ENCODE measurements at places on chromosomes 3 and 15. TPM values are rescaled to one million over a fixed set of nuclear protein-coding genes. Genes with fewer than 3 reads are reported as not detected.

DNA sequence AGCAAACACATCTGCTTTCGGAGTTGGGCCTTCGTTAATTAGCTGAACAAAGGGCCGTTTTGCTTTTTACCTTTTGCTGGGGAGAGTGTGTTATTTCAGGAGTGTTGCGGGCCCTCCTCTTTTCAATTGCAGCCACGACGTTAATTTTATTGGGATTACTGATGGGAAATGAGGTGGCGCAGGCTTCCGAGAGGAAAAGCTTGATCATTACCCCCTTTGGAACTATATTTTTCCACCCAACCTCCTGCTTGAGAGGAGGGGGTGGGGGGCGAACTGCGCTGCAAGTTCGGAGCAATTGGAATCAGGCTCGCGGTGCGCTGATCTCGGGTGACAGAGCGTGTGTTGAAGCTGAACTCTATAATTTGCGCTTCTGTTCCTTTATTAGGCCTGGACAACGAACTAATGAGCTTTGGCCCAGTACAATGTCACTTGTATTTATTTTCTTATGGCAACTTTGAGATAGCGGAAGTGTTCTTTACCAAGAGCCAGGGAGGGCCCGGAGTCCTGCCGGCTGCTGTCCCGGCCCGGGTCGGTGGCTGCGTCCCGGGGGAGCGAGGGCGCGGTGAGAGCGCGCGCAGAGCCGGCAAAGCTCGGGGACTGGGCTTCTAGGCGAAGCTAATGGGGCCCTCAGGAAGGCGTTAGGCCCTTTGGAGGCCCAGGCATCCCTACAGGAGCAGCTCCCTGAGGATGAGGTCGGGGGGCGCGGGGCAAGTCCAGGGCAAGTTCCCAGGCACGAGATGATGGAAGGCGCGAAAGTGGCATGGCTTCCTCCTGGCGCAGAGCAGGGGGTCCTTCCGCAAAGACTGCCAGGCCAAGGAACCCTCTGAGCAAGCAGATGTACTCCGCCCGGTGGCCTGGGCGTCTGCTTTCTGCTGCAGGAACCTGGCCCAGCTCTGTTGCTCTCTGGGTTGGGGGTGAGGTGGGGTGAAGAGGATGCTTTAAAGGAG is 12.9 kb downstream of the NR2F2 start:
- DNase-seq = no peak

DNA sequence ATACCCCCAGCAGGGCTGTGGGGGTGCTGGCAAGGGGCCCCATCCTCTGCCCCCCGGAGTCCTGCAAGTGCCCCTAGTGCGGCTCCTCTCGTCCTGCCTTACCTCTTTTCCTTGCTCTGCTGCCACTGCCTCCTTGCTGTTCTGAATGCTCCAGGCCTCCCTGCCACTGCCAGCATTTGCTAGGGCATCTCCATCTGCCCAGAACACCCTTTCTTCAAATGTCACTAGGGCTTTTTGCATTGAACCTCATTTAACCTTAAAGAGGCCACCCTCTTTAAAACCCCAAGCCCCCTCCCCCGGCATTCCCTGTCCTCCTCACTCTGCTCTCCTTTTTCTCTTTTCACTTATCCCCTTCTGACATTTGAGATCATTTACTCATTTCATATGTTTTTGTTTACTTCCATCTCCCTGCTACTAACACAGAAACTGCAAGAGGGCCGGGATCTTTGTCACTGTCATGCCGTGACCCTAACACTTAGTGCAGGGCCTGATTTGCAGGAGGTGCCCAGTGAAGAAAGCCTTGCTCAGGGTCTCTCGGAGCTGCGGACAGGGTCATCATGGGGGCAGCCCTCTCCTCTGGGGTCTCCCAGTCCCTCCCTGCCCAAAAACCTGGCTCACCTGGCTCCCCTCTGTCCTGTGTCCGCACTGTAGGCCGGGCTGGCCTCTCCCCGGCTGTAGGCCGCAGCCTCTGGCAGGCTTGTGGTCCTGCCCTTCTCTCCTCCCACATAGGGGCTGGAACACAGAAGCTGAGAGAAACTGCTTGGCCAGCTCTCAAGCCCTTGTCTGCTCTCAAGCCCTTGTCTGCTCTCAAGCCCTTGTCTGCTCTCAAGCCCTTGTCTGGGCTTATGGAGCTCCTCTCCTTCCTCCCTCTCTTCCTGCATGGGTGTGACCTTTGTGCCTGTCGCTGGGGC is at the start of gene ACOX2:
Gene ACOX2 (minus strand): TSS at position 690 of the 911 bp plus-strand sequence. CDS start 2,084 bp downstream, outside the sequence.
- DNase-seq = peak; percentile 65

ANKUB1 gene
- not detected for total RNA-seq

DNA sequence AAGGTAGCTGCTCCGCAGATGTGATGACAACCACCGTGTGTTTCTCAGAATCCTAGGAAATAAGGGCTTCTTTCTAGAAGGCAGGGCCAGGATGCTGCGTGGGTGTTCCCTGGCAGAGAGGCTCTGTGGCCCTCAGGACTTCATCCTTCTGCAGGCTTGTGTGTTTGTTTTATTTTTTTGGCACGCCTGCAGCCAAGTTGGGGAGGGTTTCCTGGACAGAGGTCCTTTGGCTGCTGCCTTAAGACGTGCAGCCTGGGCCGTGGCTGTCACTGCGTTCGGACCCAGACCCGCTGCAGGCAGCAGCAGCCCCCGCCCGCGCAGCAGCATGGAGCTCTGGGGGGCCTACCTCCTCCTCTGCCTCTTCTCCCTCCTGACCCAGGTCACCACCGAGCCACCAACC is at the start of gene CLEC3B:
Gene CLEC3B (plus strand): TSS at position 266 of the 400 bp plus-strand sequence. CDS start 60 bp downstream, at position 326.
- DNase-seq = no peak
